ENCODE measurements at places on chromosomes 12 and 14. TPM values are rescaled to one million over a fixed set of nuclear protein-coding genes. Genes with fewer than 3 reads are reported as not detected.

The REP15 gene
- 1.4 TPM for total RNA-seq

The HCAR1 gene
- not detected for total RNA-seq

The C12orf54 gene
- not detected for total RNA-seq

The LRP1-AS gene
- not detected for total RNA-seq

The FGF6 gene
- total RNA-seq, result not detected

The CLEC7A gene
- 14.4 TPM for total RNA-seq

The SMIM41 gene
- not detected for total RNA-seq

The KRT72 gene
- not detected for total RNA-seq

The TEAD4 gene
- total RNA-seq, result 1.3 TPM

The TSHR gene
- total RNA-seq, result 0.62 TPM

The EIF2S3B gene
- 0.29 TPM for total RNA-seq

The POTEM gene
- total RNA-seq, result not detected

The GPRC5A gene
- total RNA-seq, result 13.2 TPM

The SLC35F4 gene
- 2.3 TPM for total RNA-seq

The NTS gene
- not detected for total RNA-seq

The FAM181A gene
- not detected for total RNA-seq

The NRXN3 gene
- total RNA-seq, result 4.5 TPM

The DENND5B gene
- total RNA-seq, result 37.0 TPM

The DPPA3 gene
- not detected for total RNA-seq

The CCDC196 gene
- not detected for total RNA-seq

The RNF212B gene
- total RNA-seq, result not detected

The NEUROD4 gene
- total RNA-seq, result not detected

The CARMIL3 gene
- 0.21 TPM for total RNA-seq

The RPL10L gene
- not detected for total RNA-seq

The VSIG10 gene
- total RNA-seq, result 49.1 TPM
